Activated B cell treated with CpG ODN at 0.5 μM for 24 hours (primary cell): ENCODE measurements at places on chromosomes 3 and 15.

GRCh38 chr3:128679338-128679737 lies 28.7 kb upstream of the RPN1 start:
- DNase-seq, result no peak

GRCh38 chr3:72150634-72151412 lies 365.9 kb upstream of the PROK2 start:
- DNase-seq, result no peak

DNA sequence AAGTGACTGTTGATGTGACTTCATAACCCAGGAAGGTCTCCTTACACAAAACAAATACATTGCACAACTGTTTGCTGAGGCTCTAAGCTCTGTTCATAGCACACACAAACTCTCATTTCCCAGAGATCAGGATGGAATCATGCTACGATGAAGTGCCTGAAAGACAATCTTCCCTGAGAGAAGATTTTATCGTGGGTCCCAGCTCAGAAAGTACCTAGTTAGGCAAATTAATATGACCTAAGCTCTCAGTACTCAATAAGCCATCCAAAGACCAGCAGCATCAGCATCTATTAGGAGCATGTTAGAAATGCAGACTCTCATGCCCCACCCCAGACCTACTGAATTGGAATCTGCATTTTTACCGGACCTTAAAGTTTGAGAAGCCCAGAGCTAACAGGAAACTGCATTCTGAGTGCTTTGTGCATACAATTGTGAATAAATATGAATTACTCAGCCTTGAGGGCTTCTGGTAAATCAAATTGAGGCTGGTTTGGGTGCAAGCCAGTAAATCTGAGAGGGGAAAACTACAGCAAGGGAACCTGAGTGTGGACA lies 161.5 kb upstream of the C2CD4B start:
- DNase-seq, result no peak

DNA sequence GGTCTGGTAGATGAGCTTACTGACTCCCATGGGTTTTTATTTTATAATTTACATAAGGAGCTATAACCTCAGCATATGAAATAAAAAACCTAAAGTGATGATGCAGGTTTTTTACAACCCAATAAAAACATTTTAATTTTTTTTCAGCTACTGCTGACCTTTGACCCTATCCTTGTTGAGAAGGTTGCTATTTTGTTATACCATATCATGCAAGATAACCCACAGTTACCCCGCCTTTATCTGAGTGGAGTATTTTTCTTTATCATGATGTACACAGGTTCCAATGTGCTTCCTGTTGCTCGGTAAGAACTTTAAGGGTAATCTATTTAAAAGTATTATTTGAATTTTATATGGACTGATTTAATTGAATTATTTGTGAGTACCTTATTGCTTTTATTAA lies 70.8 kb downstream of the DNAJC13 start:
- no peak for DNase-seq

- DNase-seq, result no peak
Observed at GRCh38 chr15:99683000-99683670, 50.1 kb downstream of the LYSMD4 start.

DNA sequence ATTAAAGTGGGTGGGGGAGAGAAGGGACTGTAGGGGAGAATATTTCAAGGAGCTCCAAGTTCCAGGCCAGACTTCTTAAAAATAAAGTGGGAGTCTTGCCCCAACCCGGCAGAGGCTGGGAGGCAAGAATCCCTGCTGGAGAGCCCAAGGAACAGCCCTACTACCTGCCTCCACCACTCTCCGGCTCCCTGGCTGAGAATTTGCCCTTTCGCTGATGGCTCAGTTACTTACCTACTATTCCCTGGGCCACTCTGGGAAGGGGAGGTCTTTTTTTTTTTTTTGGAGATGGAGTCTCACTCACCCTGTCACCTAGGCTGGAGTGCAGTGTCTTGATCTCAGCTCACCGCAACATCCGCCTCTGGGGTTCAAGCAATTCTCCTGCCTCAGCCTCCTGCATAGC lies 15.5 kb downstream of the MYL3 start:
- DNase-seq, result no peak

DNA sequence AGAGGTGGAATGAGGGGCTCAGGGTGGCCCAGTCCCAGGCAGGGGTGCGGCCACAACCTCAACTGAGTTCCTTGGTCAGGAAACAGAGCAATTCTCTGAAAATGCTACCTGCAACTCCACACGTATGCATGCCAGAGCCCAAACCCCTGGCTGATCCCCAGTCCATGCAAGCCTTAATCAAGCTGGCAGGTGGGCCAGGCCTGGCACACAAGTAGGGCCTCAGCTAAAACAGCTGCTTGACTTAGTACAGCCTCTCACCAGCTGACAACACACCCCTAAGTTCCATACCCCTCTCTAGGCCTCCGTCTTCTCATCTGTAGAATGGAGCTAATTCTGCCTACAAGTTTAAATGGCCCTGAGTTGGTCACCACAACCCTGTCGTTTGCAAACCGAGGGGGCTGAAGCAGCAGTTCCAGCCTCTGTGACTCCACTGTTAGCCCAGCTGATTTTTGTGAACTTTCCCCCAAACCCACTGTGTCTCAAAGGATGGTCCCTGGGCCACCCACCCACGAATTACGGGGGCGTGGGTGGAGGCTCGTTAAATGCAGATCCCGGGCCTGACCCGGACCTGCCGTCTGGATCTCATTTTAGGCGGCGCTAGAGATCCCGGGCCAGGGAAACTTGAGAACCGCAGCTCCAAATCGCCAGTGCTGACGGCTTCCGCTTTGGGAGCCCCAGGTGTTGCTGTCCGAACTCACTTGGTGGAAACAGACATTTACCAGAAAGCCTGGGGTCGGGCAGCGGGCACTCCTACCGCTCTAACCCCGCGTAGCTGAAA lies 927 bp downstream of the CHDH start:
- no peak for DNase-seq

DNA sequence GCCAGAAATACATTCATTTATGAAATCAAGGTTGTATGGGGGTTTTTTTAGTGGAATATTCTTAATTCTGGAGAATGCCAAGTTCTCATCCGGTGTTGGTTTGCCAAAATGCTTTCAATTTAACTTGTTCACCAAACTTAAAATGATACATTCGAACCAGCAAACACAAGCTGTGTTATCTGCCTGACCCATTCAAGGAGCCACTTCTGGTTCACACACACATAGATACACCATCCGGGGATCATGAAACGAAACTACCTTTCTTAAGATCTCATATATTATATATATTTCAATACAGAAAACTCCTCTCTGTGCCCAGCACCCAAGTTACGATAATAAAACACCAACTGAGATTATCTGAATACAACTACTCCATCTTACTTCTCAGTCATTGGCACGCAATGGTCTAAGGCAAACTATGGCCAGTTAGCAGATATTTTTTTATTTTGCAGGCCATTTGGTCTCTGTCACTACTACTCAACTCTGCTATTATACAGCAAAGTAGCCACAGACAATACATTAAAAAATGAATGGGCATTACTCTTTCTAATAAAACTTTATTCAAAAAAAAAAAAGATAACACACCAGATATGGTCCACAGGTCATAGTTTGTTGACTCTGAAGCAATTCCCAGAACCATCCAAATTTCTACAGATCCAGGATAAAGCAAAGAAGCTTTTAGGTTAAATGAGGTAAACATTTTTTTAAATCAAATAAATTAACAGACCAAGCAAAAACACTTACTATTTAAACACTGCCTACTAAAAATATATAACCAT lies 89.6 kb downstream of the TBL1XR1 start:
- DNase-seq, result no peak

GRCh38 chr3:171323938-171324536 lies 136.2 kb downstream of the TNIK start:
- no peak for DNase-seq

DNA sequence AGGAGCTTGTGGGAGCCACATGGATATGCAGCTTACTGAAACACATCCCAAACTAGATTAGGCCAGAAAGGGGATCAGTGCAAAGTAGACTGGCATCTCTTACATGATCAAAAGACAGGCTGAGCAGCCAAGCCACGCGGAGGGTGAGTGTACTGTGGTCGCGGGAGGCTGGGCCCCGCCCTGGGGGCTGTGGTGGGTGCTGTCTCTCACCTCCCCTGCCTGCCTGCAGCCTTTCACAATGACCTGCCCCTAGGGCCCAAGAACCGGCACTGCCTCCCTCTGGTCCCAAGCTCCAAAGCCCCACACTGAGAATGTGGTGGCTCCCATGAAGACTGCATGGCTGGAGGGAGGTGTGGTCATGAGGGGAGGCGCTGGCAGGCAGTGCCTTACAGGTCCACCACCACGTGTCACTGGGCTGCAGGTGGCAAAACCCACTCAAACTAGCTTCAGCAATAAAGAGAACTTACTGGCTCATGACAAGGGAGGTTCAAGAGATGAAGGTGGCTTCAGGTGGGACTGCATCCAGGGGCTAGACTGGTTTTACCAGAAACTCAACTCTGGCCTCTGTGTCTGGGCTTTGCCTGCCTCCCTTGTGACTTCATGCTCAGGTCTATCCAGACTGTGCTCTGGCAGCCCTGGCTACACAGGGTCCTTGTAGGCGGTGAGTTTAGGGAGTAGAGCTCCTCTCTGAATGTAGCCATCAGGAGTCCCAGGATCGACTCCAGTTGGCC lies 27.4 kb upstream of the PLXND1 start:
- no peak for DNase-seq

DNA sequence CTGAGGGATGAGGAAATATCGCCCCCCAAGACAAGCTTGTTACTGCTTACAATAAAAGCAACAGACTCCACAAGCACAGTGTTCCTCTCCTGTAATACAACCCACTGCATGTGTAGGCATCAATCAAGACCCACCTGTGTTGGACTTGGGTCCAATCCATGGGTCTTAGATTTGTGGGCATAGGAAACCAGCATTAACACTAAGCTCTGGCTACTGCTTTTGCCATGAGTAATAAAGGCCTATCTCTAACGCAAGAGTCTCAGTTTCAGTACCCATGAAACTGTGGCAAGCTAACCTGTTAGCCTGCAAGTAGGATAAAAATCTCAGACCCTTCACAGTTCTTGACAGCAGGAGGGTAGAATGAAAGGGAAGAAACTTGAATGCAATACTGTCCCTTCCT lies 5.2 kb upstream of the EIF1B start:
- DNase-seq, result no peak

DNA sequence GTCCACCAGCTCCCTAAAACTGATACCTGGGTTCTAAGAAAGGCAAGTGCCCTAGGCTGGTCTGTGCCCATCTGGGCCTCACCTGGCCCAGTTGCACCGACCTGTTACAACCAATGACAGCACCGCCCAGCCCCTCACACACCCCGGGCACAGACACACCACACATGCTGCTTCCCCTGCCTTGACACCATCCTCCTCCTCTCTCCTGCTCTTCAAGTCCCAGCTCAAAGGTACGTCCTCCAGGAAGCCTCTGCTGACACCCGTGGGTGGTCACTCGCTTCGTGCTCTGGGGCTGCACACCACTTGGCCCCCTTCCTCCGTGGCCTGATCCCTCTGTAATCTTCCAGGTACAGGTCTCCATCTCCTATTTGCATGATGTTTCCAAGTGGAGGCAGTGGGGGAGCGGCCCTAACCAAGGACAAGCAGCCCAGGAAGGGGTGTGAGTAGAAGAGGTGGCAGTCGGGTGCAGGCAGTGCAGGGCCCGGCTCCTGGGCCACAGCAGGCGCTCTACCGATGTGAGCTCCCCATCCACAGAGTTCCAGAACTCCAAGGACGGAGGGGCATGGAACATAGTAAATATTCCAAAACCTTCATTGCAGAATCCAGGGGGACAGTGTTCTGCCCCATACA lies 144.6 kb downstream of the NUP210 start:
- no peak for DNase-seq

DNA sequence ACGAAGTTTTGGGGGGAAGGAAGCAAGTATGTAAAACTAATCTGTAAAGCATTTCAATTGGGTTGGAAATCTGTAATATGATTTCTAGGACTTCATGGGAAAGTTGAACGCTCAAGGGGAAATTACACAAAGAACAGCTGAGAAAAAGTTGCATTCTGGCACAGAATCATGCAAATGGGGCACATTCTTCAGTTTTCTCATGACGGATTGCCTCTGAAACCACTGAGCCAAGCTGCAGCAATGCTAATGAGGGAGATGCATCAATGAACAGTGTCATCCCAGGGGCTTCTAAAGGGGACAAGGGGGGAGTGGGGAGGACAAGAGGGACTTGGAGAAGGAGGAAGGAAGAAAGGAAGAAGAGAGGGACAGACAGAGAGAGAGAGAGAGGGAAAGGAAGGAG lies 291.4 kb upstream of the ATP11B start:
- no peak for DNase-seq

GRCh38 chr3:99286266-99286845 lies 352.0 kb upstream of the COL8A1 start:
- DNase-seq, result no peak

GRCh38 chr3:71579935-71580406 lies 3.6 kb downstream of the FOXP1 start:
- no peak for DNase-seq

DNA sequence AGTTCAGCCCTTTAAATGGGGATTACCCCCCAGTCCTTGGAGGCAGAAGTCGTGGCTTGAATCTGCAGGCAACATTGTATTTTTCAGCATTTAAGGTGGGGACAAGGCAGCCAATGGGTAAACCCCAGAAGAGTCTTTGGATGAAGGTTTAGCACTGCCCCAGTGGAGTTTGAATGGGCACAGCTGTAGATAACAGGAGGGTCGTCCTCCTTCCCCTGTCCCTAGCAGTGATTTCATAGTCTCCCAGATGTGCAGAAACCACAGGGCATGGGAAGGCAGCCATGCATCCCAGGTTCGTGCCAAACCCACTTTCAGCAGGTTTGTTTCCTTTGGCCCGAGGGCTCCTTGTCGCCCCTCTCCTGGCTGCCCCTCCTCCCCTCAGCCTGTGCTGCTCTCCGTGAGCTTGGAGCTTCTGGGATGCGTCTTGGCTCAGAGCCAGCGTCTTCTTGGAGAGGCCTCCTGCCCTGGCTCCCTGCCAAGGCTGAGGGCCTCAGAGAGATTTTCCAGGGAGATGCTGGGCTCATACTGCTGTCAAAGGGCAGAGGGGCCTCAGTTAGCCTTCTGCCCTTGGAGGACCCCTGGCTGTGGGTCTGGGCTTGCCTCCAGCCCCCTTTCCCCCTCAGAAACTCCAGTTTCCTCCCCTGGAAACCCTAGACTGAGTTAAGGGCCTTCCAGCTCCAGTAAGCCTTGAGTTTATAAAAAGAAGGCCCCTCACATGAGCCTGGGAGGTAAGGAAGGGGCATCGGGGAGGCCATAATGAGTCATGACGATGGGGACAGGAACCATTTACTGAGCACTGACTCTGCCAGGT lies 48.9 kb upstream of the POLG start:
- DNase-seq, result no peak

GRCh38 chr3:124397088-124397487 lies 333.2 kb upstream of the UMPS start:
- DNase-seq, result no peak
